Stimulated activated memory B cell treated with anti-CD40 and anti-IgM and Interleukin-4, amounts not matched to agents 10 μg/mL and 1 μg/mL and 100 μg/mL, for 72 hours (primary cell): ENCODE measurements at places on chromosomes 7 and 10.
A peak's percentile ranks its signal among the peaks of the same experiment; 100 is the strongest.

DNA sequence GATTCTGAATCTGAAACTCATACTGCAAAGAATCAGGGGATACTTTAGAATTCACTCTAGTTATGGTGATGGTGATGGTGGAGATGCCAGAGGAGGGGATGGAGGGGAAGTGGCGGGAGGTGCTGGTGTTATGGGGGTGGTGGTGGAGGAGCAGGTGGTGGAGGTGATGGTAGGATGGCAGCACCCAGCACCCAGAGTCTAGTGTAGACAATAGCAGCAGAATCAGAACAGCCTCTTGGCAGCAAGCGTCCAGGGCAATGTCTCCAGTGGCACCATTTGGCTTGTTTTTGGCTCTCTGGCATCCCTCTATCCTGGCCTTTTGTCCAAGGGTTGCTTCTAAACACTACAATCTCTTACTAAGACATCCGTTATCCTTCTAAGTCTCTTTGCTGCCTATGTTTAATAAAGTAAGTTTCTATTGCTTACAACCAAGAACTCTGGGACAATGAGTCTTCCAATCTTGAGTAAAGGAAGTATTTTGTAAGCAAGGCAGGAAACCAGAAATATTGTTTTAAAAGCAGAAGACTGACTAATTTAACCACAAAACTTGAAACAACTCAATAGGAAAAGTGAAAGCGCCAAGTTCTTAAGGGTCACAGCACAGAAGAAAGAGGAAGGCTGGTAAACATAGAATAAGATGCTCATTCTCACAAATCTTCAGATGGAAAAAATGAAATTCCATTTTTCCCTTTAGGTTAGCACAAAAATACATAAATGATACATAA, 42.4 kb upstream of the GDF10 start:
- ATAC-seq: peak; percentile 58

GRCh38 chr7:121369462-121369861, 26.6 kb downstream of the FAM3C start:
- no peak for ATAC-seq

- ATAC-seq: no peak
These were observed 88.7 kb downstream of the OSBPL3 start for GRCh38 chr7:24891311-24891735.

GRCh38 chr7:19351341-19352304, 206.4 kb upstream of the FERD3L start:
- no peak for ATAC-seq

DNA sequence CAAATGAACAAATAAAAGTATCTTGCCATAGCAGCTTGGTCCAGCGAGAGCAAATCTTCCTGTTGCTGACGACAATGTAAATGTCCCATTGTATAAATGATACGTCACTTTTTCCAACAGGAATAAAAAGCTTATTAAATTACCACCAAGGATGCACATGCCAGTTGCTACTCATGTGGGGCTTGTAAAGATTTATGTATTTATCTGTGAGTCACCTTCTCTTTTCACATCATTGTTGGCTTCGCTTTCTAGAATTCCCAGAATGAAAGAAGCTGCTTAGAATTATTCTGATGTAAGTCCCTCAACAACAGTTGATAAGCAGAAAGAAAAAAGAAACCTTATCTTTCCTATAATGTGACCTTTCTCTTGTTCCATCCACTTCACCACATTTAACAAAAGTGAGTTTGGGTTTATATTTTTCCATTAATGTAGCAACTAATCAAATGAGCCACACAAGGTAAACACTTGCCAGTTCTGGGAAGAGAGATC, 22.4 kb downstream of the DNAJC12 start:
- no peak for ATAC-seq
